ENCODE measurements at places on chromosomes 13 and 19.
A peak's percentile ranks its signal among the peaks of the same experiment; 100 is the strongest.

GRCh38 chr19:50175924-50176323, 12.8 kb upstream of the IZUMO2 start:
- no peak for DNase-seq

GRCh38 chr19:40231544-40232424, 5.3 kb upstream of the CCNP start:
- no peak for DNase-seq

DNA sequence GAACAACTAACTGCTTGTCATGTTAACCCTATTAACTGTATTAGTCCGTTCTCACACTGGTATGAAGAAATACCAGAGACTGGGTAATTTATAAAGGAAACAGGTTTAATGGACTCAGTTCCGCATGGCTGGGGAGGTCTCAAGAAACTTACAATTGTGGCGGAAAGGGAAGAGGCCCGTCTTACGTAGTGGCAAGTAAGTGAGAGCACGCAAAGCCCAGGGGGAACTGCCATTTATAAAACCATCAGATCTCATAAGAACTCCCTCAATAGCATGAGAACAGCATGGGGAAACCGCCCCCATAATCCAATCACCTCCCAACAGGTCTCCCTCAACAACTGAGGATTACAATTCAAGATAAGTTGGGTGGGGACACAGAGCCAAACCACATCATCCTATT, 34.7 kb downstream of the PHF11 start:
- DNase-seq, result no peak

DNA sequence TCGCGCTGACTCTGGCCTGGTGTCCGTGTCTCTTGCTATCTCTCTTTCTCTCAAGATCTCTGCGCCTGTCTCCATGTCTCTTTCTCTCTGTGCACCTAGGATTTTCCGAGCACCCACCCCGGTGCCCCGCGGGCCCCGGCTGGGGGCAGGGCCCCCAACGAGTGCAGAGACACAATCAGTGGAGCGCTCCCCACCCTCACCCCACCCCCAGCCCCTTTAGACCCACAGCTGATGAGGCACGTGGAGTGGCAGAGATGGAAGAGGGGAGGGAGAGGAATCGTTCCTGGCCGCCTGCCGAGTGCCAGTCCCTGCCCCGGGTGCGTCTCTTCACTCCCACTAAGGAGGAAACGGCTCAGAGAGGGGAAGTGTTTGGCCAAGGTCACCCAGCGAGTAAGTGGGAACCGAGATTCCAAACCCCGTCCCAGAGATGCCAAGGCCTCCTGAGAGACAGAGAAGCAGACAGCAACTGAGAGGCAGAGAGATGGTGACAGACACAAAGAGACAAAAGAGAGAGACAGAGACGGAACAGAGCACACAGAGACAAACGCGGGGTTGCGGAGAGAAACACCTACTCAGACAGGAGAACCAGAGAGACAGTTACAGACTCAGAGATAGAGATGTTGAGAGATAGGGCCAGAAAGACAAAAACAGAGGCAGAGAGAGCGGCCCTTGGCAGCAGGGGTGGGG, 626 bp upstream of the BCL3 start:
- peak; percentile 32 for DNase-seq

DNA sequence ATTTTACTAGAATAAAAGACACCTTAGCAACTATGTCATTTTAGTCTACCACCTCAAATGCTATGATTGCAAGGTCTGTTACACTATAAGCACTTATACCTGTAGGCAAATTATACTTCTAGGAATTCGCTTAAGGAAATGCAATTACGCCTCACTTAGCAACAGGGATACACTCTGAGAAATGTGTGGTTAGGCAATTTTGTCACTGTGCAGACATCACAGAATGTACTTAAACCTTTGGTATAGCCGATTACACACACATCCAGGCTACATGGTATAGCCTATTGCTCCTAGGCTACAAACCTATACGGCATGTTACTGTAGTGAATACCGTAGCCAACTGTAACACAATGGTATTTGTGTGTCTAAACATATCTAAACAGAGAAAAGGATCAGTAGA, 30.0 kb upstream of the ZNF573 start:
- no peak for DNase-seq

DNA sequence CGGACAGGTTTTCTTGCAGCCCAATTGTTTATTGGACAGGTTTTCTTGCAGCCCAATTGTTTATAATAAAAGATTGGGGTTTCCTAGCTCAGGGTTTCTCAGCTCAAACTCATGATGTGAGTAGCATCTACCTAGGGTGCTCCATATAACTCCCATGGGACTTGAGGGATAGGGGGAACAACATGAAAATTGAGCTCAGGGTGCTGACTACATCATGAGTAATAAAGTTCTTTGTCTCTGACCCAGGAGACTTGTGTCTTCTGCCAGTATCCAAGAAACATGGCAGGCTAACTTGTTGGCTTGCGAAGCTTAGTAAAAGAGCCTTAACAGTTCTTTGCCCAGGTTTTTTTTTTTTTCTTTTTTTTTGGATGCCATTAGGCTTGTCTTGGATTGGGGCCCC, 59.2 kb upstream of the MYCBP2 start:
- no peak for DNase-seq

- DNase-seq, result no peak
These were observed 5.8 kb downstream of the GP6 start for GRCh38 chr19:55032170-55032800.

GRCh38 chr13:30085087-30085486, 222.3 kb downstream of the KATNAL1 start:
- no peak for DNase-seq

- DNase-seq, result no peak
These were observed 34.0 kb downstream of the VAV1 start for GRCh38 chr19:6806488-6806887.

DNA sequence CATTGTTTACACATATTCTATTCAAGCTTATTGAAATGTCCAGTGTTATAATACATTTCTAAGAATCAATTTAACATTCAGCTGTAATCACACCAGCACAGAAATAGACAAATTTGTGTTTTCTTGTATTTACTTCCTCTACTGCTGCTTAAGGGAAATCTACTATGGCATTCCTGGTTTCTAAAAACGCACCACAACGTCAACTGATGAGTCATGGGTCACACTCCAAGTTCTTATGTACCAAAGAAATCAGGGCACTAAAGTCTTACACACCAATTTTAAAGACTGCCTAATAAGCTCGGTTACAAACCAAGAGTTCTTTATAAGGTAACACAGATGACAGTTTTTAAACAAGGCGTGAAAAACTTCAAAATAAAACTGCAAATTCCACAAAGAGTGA, 13.2 kb downstream of the LNX2 start:
- DNase-seq, result no peak

- DNase-seq, result peak; percentile 20
These were observed 437 bp downstream of the SMARCA4 start for GRCh38 chr19:10961073-10961860.

DNA sequence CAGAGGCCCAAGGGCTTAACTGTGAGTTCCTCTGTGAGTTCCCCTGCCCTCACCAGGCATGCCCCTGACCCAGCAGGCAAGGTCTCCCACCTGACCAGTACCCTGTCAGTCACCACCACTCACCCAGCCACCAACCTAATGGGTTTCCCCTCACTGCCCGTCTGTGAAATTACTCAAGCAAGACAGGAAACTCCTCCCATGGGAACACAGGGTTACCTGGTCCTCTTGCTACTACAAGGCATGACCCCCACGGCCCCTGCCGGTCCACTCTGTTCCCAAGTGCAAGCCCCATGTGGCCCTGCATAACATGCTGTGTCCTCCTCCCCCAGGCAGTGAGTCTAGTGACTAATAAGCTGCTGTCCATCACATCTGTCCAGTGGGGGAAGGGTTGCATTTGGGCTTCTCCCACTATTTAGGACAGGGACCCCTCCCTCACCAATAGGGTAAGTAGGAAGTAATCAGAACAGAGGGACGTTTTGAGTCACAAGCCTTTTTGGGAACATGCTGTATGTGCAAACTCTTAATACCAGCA, 8.0 kb upstream of the DHRS12 start:
- DNase-seq, result no peak

GRCh38 chr13:28753208-28753892, 34.6 kb upstream of the SLC46A3 start:
- DNase-seq, result no peak

GRCh38 chr13:95354680-95355487, 53.6 kb upstream of the ABCC4 start:
- DNase-seq, result no peak

DNA sequence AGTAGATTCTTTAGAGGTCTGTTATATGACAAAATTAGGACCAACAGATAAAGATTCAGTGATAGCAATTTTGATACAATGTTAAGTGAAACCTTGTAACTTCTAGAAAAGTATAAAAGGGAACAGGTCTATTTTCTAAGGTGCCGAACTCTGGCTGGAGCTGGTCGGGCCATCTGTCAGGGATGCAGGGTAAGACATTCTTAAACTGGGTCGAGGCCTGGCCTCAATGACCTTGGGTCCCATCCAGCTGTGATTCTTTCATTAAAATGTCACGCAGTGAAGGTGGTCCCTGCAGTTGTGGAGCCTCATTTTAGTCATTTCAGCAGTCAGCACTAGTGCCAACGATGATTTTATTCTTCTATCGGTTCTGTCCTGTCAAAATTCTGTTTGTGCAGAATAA, 271.9 kb upstream of the SPRY2 start:
- DNase-seq, result no peak

DNA sequence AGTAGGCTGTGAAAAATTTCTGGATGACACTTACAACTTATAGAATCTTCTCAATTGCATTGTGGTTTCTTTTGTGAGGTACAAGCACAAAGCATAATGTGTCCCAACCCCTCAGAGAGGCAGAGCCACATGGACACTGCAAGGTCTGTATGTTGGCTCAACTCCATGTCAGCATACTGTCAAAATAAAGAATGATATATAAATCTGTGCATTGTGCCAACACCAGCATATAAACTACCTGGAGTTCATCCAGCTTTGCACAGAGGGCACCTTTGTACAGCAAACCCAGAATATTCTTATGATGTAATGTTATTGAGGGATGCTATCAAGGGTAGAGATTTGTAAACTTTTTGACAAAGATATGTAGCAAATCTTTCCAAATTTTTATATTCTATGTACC, 1065.8 kb upstream of the MIR17HG start:
- DNase-seq, result peak; percentile 64

- no peak for DNase-seq
These were observed 53.0 kb downstream of the LRCH1 start for GRCh38 chr13:46605825-46606554.

GRCh38 chr19:13082192-13083007, 20.3 kb downstream of the LYL1 start:
- DNase-seq, result no peak

DNA sequence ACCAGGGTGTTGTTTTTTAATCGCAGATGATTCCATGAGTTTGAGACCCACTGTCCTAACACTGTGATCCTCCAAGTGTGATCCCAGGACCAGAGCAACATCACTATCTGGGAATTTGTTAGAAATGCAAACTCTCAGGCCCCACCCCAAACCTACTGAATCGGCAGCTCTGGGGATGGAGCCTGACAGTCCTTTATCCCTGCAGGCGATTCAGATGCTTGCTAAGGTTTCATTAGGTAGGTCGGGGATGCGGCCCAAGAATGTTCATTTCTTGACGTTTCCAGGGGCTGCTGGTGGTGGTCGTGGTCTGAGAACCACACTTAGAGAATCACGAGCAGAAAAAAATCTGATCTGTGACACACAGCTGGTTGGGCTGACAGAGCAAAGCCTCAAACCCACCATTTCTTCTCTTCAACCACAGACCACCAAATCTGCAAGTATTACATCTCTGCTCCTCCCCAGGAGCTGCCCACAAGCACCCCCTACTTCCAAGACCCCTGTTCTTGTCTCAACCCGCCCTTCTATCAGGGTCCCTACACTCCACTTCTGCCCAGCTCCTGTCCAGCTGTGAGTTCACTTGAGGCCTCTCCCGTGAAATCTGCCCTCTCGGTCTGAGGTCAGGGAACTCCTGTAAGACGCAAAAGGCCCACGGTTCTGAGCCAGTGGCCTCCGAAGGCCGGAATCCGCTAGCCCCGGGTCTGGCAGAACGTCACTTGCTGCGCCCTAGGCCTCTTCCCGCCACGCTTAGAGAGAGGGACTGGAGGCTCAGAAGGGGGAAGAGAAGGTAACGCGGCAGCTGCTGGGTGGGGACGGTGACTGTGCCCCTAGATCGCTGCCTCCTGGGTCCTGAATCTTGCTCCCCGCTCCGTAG, 1.1 kb upstream of the FARP1 start:
- DNase-seq, result no peak

DNA sequence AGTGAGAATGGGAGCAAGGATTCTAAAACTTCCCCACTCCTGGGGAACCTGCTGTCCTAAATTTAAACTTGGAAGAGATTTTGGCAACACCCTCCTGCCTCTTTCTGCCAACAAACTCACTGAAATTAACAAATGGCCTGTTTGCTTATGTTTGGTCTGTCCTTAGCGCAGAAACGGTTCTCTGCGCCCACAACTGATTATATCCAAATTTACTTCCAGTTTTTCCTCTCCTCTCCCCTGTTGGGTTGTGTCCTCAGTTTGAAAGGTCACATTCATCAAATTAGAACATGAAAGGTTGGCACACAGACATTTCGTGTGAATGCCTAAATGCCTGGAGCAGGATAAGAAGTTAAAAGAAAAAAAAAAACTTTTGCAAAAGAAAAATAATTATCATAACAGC, 56.4 kb upstream of the MRI1 start:
- DNase-seq, result no peak

- peak; percentile 79 for DNase-seq
These were observed 153.9 kb downstream of the TEX29 start for GRCh38 chr13:111474136-111475002.

GRCh38 chr13:59299584-59299983, 864.1 kb downstream of the DIAPH3 start:
- no peak for DNase-seq

DNA sequence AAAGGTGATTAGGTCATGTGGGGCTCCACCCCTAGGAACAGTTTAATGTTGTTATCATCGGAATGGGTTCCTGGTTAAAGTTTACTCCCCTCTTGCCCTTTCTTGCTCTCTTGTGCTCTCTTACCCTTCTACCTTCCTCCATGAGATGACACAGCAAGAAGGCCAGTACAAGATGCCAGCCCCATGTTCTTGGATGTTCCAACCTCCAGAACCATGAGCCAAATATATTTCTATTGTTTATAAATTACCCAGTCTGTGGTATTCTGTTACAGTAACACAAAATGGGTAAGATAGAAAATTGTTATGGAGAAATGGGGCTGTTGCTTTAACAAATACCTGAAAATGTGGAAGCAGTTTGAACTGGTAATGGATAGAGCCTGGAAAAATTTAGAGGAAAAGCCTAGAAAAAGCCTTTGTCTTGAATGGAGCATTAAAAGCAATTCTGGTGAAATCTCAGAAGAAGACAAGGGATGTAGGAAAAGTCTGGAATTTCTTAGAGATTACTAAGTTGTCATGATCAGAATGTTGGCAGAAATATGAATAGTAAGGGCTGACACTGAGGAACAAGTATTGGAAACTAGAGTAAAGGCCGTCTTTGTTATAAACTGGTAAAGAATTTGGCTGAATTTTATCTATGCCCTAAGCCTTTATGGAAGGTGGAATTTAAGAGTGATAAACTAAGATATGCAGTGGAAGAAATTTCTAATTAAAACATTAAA, 53.5 kb upstream of the TSC22D1 start:
- DNase-seq, result no peak

- DNase-seq, result no peak
These were observed 15.3 kb upstream of the GJB6 start for GRCh38 chr13:20247403-20247802.

GRCh38 chr13:88303605-88304004, 632.4 kb downstream of the SLITRK5 start:
- DNase-seq, result no peak

All from NCI-H2081 (cell line).